ENCODE measurements at places on chromosomes 1 and 21.

- no peak for DNase-seq
These were observed 341.4 kb upstream of the ZRANB2 start for GRCh38 chr1:71422221-71422620.

DNA sequence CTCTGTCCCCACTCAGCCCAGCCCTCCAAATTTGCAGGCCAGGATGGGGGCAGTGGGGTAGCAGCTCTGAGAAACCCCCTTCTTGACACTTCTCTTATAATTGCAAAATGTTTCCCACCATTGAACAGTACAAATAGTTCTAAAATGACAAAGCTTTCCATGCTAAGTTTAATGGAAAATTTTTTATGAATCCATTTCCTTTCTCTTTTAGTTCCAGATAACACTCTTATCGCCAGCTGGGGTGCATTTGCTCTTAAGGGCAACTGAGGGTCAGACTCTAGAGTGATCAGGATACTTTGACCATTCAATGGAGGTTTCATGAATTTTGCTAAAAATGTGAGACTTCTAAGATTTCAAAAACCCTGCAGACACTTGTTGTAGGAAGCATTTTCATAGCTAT lies 29.9 kb downstream of the PIK3C2B start:
- DNase-seq, result no peak

DNA sequence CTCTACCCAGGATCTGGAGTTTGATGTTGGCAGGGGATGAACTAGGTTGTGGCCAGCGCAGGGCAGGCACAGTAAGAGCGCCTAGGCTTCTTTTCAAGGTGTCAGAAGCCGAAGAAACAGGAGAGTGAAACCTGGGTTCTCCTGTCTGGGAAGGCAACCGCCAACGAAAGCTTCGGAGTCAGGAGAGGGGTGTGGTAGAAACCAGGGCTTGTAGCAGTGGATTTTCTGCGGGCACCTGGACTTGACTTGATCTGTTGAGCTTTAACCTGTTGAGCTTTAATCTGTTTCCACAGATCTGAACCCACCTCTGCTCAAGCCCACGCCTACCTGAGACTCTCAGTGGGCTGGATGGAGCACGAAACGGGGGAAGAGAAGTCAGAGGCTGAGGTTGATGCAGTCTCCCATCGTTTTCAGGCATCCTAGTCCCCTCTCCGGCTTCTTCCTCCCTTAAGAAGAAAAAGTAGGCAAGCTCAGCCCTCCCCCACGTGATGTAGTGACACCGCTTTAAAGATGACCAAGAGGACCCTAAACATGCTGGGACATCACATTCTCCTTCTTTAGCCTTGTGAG lies 9.3 kb downstream of the HLX start:
- DNase-seq, result no peak

DNA sequence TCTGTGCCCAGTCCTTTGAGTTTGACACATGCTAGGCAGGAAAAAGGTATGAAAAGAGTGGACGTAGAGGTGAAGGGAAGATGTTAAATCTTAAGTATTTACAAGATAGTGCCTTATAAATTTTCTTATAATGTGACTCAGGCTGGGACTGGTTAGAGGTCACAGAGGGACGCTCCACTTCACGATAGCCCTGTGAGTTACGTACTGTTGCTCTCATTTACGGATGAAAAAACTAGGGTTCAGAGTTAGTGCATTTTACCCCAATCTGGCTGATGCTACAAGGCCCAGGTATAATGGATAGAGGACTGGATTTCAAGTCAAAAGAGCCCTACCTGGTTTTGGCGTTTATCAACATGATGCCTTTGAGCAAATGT lies 1.4 kb upstream of the TUT4 start:
- no peak for DNase-seq

DNA sequence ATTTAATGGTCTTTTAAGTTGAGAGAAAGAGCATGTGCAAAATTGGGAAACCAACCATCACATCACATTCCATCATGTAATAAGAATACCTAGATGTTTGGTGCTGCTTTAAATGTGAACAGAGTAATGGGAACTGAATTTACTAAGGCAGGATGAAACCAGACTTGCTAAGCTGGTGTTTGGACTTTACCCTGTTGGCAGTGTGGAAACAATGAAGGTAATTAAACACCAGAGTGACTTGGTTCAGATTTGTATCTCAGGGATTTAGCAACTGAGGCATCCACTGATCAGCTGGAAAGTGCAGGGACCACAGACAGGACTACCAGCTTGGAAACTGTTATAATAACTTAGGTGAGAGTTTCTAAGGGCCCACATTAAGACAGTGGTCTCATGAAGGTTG lies 263.4 kb downstream of the OLFM3 start:
- DNase-seq, result no peak

DNA sequence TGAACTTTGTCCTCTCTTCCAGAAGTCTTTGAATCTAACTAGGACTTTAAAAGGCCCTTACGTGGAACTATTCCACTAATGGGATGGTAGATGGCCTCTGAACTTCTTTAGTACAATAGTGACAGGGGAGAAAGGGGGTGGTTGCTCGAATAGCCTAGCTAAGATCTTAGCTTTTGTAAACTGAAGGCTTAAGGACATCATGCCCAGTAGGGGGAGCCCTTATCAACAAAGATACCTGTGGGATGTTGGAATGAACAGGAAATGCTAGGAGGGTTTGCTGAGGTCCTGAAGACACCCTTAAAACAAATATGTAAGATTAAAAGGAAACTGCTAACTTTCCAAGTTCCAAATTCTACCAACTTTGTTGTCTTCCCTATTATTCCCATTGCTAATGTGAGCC lies 33.2 kb downstream of the NHLH2 start:
- DNase-seq, result peak; percentile 11

DNA sequence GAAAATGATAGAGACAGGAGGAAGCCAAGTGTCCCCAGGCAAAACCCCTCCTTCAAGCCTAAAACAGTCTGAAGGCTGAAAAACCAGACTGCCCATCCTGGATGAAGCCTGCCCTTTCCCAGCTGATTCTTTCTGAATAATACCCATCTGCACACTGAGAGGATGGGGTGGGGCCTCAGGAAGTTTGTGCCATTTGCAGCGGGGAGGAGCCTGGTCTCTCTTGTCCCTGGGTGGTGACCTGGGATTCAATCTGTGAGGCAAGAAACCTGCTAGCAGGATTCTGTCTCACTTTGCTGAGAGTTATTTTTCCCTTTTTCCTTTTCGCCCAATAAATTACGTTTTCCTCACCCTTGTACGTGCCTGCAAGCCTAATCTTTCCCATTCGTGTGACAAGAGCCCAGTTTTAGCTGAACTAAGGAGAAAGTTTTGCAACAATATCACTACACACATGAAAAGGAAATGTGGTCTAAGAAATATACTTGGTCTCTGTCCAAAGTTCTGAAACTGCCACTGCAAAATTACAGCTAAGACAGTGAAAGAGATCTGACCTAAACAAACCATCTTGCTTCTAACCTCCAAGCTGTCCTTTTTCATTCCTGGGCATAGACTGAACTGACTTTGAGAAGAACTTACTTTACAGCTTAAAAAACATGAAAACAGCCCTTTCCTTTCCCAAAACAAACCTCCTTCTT lies 105.0 kb downstream of the COP1 start:
- DNase-seq, result no peak

DNA sequence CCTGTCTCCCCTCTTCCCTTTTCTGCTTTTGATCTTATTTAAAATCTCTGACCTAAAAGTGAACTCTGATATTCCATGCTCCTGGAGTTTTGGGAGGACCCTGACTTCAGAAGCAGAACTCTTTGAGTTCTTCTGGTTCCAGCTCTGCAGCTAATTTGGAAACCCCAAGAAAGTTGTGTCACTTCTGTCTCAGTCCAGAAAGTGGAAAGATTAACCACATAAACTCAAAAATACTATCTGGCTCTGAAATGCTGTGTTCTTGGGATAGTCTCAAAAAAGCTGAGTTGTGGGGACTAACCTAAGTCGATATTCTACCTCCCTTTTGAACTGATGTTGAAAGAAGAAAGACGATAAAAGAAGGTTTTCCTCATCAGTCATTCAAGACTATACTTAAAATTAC lies 59.8 kb downstream of the ITPKB start:
- DNase-seq, result no peak

DNA sequence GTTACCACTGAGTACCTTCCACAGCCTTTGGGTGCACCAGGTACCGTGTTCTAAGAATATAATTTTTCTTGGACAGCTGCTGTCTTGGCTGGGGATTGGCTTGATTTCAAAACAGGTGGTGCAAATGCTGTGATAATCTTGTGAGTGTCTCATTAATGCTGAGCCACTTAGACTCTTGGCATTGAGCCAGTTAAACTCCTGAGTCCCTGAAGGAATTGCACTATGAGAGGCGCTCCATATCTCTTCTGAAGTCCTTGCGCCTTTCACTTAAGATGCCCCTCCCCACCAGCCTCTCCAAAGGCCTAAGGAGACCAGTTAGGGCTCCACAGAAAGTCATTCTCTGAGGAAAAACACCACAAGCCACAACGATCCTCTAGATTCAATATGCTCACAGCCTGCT lies 51.0 kb downstream of the BACH1 start:
- no peak for DNase-seq

GRCh38 chr1:22613951-22614350 lies 22.5 kb upstream of the C1QA start:
- no peak for DNase-seq

GRCh38 chr1:177137814-177138213 lies 26.7 kb downstream of the ASTN1 start:
- DNase-seq, result no peak

DNA sequence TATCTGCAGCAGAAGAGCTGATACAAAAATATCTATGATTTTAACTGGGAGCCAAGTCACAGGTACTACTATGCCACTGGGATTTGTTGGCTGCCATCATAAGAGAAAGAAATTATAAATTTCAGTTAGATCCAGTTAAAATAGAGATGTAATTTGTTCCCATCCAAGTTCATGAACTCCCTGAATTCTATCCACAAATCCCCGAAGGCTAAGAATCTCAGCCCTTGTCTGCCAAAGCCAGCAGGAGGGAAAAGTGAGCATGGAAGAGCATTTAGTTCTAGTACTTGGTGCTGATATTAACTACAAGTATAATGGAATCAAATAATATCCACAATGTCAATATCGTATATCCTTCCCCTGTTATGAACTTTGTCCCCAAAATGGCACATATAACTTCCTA lies 801.1 kb upstream of the CXADR start:
- no peak for DNase-seq

DNA sequence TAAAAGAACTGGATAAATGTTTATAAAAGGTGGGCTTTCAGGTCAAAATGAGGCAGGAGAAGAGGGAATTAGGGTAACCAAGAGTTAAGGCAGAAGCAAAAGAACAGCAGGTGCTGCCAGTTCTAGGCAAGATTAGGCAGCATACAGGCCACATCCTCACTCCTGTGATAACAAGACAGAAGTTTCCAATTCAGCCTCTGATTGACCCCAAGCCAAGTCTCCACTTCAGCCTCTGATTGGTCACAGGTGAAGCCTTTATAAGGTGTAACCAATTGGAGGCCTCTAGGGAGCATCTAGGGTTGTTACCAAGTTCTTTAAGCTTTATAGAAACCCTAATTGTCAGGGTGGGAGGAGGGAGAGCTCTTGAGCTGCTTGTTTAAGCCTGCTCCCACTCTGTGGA lies 160.8 kb downstream of the MATN1 start:
- no peak for DNase-seq

GRCh38 chr1:182331387-182331786 lies 60.2 kb downstream of the GLUL start:
- DNase-seq, result no peak

DNA sequence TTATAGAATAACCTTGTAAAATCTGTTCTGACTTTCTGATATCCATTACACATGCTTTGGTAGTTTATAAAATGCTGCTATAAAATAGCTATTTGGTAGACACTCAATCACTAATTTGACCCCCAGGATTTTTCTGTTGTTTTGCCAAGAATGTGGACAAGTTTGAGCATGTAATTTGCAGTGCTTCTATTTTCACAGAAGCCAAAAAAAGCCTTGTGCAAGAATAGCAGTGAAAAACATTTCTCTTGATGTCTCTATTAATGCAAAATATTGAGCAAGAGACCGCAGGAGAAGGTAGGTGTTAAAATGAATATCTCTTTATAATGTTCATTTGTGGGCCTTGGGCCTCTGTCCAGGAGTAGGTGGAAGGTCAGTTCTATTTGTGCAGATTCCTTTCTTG lies 22.5 kb downstream of the MAP3K7CL start:
- no peak for DNase-seq

DNA sequence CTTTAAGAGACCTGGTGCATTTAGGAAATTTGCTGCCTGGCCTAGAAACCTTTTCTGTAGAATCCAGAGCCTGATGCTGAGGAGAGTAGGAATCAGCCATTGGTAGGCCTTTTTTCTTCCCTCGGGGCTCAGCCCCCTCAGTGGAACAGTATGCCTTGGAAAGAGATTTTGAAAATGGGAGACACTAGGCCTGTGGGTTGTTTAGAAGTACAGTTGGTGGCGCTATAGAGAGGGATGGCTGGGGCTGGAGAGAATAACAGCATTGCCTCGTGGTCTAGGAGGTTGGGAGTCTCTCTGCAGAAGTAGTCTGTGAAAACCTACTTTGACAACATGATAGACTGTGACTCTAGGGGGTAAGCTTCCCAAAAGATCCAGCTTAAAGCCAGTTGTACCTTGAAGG lies 8.2 kb downstream of the KIF2C start:
- DNase-seq, result no peak

DNA sequence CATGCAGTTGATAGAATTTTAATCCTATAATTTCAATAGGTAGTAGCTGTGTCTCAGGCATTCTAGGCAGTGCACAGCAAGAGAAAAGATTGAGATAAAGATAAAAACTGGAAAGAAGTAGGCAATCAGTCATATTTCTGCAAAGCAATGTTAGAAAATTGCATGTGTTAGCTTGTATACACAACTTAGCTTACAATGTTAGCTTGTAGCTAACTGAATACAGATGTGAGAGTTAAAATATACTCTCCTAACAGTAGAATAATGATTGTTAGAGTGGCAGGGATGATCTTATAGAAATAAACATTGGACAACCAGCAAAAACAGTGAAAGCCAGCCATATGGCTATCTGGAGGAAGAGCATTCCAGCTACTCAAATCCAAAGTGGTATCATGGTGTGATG lies 29.0 kb downstream of the PTPRC start:
- DNase-seq, result no peak

DNA sequence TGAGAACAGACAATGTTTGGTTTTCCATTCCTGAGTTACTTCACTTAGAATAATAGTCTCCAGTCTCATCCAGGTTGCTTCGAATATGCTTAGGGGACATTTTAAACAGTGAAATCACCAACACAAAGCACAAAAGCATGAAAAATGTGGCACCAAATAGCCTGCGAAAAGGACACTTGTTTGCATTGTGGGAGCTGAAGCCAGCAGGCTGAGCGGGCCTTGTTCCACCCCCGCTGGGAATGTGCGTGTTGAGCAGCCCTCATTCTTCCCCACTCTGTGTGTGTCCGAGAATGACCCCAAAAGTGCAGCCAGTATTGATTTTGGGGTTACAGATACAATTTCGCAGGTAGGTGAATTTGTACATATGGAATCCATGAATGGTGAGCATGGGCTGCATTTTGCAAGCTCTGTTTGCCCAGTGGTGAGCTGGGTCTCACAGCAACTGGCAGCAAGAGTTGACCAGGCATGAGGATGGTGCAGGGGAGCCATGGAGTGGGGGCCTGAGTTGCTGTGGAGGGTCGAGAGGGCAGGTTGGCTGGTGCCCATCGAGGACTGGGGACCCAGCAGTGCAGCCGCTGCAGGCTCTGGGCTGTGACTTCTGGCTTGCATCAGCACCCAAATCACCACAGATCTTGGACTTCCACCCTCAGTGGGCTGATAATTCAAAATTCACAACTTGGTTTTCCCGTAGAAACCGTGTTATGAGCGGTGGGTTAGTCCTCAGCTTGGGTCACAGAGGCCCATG lies 29.4 kb downstream of the NENF start:
- DNase-seq, result no peak

GRCh38 chr21:26846036-26846931 lies 1.1 kb upstream of the ADAMTS1 start:
- no peak for DNase-seq

All from stimulated activated CD8-positive, alpha-beta memory T cell treated with anti-CD3 and anti-CD28 coated beads, Interleukin-2, amount 100 ng/mL, for 1 hour (primary cell).